ENCODE measurements at places on chromosomes 3 and 15. TPM values are rescaled to one million over a fixed set of nuclear protein-coding genes. Genes with fewer than 3 reads are reported as not detected.

Gene ACY1
- 59.6 TPM for total RNA-seq

GRCh38 chr3:154151969-154152368 is 30.8 kb downstream of the ARHGEF26 start:
- no peak for DNase-seq

DNA sequence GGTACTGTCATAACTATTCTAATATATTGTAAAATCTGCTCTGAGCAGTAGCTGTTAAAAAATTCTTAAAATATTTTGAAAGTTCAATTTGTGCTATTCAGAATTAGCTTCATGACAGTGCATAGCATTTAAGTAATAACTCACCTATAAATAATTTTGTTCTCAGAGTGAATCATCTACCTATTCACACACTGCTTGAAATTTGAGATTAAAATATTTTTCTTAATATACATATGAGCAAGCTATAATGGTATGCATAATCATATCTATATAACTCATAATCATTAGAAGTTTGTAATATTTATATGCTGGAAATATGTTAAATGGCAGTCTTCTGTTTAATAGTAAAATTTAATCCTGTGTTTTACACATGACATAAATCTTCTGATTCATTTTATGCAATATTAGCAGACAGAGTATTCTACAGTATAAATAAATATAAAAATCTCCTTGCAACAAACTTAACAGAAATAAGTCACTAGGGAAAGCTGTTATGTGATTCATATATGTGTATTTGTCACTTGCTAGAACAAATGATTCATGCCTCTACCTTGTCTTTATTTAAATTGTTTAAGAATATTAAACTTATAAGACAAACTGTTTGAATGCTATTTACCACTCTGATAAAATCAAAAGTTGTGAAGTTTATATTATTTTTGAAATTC is 710.8 kb downstream of the PLOD2 start:
- no peak for DNase-seq

DNA sequence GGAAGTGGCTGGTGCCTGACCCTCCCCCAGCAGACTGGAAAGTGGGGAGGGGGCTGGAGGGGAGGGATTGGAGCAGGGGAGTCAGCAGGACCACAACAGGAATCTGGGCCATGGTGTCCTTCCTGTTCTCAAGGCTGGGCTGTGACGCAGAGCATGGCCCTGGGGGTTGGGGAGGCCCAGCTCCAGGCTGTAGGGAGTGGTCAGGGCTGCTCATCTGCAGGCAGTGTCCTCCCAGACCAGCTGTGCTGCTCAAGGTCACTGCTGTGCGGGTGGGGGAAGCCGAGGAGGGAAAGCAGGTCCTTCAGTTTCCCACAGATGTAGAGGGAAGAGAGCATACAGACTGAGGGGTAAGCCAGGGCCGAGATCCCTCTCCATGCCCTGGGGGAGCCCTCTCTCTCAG is 40.7 kb downstream of the CYP11A1 start:
- DNase-seq, result no peak

Gene ANKRD28
- 42.5 TPM for total RNA-seq

DNA sequence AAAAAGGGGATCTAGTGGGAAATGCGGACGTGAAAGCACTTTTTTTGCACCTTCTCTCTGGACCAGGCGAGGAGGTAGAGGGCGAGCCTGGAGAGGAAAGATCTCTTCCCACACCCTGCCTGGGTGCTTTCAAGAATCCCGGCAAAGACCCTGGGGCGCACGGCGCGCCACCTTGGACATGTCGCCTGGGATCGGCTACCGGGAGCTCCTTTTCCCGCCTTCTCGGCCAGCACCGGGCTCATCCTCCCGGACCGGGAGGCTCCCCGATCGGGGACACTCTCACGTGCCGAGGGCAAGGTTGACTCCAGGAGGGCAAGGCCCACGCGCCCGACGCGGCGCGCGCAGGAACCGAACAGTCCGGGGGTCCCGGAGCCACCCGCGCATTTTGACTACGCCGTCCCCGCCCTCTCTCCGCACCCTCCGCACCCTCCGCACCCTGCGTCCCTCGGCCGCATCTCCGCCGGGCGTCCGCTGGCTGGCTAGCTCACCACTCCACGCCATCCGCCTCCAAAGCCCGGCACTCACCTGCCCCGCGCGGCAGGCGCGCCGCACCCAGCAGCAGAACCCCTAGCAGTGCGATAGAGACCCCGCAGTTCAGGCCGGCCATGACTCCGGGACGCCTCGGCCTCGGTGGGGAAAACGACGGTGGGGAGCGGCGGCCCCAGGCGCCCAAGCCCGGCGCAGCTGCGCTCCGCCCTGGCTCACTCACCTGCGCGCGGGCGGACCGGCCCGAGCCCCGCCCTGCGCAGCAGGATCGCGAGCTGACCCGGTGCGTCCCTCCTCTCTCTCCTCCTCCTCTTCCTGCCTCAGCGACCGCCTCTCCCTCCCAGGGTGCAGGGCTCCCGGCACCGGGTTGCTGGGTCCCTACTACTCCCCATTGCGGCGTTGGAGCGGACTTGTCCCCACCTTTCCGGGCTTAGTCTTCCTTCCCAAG is at the start of gene CDCP1:
TSS of gene CDCP1 (minus strand) at position 698 of the 934 bp plus-strand sequence. CDS start at position 607, 91 bp downstream.
- peak; percentile 87 for DNase-seq

- no peak for DNase-seq
These were observed 665.6 kb upstream of the CCDC54 start for GRCh38 chr3:106711650-106712049.

- no peak for DNase-seq
These were observed 41.8 kb upstream of the UBE2E2 start for GRCh38 chr3:23161308-23161707.

Gene EXOSC7
- 70.3 TPM for total RNA-seq

Gene NR1I2
- total RNA-seq, result 0.12 TPM

DNA sequence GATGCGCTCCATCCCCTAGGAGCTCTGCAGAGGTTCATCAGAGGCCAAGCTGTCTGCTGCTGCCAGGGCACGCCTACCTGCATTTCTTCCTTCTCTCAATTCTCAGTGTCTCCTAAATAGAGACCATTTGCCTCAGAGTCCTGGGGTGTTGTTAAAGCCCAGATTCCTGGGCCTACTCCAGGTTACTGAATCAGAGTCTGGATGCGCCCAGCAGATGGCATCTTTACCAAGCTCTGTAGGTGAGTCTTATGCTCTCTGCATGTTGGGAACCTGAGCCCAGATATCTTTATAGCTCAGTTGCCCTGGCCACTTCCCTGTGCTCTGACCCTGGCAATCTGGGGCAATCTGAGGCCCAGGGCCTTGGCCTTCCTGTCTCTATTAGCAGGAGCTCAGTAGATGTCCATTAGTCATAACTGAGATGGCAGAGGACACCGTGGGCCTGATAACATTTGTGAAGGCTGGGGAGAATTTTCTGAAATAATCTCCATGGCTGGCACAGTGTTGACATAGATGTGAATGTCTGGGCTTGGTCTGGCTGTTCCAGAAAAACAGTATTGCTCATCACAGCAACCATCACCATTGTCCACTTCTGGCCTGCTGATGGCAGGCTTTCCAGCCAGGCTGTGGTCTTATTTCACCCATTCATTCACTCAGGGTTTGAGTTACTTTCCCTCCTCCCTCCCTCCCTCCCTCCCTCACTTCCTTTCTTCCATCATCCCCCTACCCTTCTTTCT is 13.3 kb upstream of the RBP1 start:
- no peak for DNase-seq

All from endodermal cell (in vitro differentiated cells).